Frontal cortex (tissue), 4 donors: ENCODE measurements at places on chromosomes 3 and 15. TPM values are rescaled to one million over a fixed set of nuclear protein-coding genes. Genes with fewer than 3 reads are reported as not detected.

DNA sequence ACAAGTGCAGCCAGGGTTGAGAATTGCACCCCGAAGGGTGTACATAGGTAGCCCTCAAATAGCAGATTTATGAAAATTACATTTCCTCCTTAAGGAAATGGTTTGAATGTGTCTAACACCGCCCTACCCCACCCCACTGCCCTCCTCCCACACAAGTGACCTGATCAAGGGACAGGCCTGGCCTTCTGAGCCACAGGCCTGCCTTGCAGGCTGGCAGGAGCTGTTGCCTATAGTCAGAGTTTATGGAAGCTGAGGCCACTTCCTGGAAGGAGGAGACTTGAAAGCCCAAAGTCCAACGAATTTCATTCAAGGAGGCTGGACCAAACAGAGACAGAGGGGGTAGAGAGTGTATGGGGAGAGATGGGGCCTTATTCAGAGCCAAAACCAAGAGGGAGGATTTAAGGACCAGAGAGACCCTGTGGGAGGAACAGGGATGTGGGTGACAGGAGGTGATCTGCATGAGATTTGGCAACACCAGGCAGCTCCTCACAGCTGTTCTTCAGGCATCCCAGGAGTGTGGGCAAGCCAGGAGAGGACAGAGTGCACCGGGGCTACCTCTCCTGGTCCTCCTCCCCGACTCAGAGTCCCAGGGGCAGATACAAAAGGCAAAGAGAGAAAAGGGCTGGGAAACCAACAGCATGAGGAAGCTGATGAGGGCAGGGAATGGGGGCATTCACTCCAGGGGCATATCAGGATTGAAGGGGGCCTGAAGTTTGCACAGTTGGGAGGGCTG is 100.4 kb upstream of the HES1 start:
- no peak for DNase-seq

DNA sequence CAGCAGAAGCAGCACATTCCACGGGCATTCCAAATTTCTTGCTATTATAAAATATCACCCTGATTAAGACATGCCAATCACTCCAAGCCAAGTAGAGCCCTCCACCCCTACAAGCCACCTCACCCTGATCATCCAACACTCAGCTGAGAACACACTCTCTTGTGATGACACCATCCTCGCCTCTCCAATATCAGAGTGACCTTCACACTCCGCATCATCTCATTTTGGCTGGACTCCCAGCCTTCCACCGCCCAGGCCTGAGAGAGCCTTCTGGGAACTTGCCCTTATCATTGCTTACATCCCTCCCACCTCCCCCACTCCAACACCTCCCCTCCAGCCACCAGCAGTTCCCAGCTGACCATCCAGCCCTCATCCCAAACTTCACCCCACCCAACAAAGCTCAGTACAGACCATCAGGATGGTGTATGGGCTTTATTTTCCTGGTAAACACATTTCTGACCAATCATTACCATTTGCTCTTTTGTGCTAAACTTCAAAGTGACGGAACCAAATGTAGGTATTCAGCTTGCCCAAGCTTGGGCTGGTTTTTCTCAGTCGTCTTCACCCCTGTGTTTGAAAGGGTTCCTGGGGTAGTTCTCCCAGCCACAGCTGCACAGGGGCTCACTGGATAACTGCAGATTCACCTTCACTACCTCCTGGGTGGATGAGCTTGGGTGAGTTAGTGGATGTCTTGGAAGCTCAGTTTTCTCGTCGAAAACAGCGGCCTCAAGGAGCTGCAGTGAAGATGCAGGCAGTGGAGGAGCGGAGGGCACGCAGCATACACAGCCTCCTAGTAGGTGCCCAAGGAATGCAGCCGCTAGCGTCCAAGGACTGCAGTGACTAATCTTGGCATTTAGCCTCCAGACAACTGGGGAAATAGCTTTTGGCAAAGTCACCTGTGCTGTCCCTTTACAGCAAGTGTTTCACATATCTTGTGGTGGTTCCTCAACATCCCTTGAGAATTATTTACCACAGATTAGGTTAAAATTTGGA is 115.1 kb downstream of the LIPC start:
- no peak for DNase-seq

DNA sequence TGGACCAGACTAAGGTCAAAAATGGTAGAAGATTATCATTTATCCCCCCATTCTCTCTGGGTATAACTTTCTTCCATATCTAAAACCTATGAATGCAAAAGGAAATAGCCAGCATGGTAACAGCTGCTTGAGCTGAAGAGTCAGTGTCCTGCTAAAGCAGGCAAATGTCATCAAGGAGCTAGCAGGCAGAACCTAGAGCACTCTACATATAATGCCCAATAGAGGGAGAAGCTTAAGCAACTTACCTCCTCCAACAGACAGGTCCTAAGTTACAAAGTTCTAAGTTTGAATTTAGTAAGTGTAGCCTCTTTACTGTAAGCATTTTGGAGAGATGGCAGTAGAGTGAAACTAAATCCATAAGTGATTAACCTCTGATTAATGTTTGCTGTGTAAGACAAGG is 7.7 kb downstream of the RAF1 start:
- DNase-seq = no peak

- no peak for DNase-seq
These were observed 133.8 kb downstream of the GMNC start for GRCh38 chr3:190728574-190729246.

DNA sequence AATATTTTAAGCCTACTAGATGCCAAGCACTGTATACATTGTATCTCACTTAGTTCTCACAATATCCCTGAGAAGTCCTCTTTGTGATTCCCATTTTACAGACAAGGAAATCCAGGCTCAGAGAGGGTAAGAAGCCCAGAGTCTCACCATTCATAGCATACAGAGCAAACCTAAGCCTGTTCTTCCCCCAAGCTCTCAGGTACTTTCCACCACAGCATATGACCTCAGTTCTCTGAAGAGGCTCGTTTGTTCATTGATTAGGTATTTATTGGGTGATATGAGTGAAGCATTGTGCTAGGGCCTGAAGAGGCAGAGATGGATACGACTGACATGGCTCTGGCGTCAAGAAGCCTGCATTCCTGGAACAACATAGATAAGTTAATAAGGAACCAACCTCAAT is 310.9 kb upstream of the UMPS start:
- DNase-seq = no peak

DNA sequence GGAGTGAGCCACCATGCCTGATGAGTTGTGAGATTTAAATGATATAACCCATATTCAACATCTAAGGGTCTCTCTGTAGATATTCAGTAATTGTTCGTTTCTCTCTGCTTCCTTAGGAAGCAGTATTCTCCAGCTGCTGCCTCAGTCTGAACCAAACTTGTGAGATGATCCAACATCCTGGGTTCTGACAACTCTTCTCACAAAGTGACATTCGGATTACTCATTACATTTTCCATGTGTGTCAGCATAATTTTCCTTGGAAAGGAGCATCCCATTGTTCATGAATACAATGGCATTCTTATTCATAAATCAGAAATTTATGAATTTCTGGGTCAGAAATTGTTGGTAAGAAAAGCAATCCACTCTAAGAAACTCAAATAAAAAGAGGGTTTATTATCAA is 15.0 kb upstream of the SEC22A start:
- DNase-seq = no peak

- no peak for DNase-seq
These were observed 17.4 kb downstream of the ONECUT1 start for GRCh38 chr15:52772766-52773165.

DNA sequence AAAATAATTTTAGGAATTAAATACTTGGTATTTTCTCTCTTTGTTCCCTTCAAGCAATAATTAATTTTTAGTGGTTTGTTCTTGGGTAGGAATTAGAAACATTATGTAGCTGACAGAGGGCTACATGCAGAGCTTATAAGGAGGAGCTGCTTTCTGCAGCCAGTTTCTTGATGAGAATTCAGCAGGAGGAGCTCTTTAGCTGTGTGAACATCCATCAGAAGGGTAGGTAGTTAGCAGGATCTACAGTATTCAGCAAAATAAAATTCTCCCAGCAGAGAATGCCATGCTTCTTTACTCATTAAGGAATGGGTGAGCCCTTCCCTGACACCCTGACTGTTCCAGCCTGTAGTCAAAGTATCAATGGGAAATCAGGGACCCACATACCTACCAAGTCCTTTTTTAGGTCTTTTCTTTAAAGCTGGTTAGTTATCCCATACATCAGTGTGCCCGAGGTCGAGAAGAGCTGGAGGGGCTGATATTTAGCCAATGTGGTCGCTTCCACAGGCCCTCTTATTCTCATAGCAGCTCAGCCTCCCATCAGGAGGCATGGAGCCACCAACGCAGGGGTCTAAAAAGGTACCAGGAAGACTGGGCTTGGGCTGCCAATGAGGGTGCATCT is 54.0 kb downstream of the KCNAB1 start:
- peak; percentile 27 for DNase-seq

GRCh38 chr15:83063551-83063950 is 3.5 kb downstream of the BTBD1 start:
- no peak for DNase-seq

DNA sequence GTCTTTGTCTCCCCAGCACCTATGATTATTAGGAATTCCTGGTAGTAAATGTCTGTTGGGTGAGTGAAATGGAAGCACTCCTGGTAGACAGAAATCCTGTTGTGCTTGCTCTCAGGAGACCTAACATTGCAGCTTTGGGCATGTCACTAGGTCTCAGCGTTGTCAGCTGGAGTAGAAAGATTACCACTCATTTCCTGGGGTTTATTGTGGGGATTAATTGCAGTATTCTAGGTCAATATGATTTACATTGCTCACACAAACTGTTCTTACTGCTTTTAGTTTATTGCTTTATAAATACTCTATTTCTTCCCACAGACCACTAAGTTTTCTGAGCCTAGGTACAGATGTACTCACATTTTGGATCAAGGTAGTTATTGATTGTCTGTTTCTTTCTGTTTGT is 5.1 kb downstream of the TSEN2 start:
- DNase-seq = no peak

DNA sequence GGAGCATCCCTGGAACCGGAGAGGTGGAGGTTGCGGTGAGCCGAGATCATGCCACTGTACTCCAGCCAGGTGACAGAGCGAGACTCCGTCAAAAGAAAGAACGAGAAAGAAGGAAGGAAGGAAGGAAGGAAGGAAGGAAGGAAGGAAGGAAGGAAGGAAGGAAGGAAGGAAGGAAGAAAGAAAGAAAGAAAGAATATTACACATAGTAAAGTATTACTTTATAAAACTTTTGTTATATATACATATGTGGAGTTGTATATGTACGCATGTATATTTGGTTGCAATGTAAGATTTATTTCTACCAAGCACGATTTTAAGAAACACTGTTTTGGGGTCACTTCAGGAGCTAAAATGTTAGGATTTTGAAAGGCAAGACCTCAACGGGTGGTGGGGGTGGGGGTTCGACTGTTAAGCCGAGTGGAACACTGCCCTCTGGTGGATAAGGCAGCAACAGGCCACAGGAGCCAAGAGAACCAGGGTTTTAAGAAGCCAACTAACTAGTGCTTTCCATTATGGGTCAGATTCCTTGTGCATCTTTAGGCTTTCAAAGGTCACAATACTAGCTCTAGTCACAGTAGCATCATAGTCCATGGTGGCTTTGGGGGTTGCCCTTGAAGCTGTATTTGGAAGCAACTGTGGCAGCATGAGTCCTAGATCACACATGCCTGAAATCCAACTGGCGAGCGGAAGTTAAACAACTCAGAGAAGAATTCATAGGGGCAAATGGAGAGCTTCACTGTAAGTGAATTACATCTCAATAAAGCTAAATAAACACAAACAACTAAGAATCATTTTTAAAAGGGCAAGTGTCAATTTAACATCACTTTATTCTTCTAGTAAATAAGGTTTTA is 22.5 kb downstream of the GLB1 start:
- peak; percentile 28 for DNase-seq

GRCh38 chr3:65924762-65925161 is 114.0 kb downstream of the MAGI1 start:
- no peak for DNase-seq

DNA sequence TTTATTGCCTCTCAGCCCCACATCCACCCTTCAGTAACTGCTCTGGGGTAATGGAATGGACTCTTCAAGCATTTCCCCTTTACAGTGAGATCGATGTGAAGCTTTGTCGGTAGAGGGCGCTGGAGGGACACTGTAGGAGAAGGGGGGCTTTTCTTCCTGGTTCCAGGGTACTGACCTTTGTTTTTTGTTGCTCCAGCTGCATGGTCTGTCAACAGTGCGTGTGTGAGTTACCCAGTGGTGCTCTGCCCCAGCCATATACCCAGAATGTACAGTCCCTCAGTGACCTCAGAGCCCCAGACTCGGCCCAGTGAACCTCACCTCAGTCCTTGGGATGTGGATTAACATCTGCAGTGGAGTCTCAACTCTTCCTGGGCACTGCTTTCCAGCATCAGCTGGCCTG is 180.3 kb upstream of the TSC22D2 start:
- DNase-seq = no peak

DNA sequence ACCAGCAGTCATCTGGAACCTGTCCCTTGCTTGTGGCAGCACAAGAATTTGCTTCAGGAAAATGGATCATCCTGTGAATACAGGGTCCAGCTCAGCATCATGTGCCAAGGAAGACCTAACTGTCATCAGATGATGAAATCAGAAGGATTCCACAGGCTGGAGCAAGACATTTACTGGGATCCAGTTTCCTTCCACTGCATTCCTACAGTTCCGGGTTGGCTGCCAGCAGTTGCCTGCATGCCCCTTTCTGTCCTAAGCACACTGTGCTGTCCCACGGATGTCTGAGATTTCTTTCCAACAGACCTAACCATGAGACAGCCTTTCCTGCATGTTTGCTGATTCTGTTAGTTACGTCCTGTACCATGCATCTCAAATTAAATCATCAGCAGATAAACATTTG is 140.7 kb downstream of the IMPG2 start:
- DNase-seq = no peak

- DNase-seq = no peak
These were observed 32.8 kb downstream of the PLSCR1 start for GRCh38 chr3:146511402-146512134.

DNA sequence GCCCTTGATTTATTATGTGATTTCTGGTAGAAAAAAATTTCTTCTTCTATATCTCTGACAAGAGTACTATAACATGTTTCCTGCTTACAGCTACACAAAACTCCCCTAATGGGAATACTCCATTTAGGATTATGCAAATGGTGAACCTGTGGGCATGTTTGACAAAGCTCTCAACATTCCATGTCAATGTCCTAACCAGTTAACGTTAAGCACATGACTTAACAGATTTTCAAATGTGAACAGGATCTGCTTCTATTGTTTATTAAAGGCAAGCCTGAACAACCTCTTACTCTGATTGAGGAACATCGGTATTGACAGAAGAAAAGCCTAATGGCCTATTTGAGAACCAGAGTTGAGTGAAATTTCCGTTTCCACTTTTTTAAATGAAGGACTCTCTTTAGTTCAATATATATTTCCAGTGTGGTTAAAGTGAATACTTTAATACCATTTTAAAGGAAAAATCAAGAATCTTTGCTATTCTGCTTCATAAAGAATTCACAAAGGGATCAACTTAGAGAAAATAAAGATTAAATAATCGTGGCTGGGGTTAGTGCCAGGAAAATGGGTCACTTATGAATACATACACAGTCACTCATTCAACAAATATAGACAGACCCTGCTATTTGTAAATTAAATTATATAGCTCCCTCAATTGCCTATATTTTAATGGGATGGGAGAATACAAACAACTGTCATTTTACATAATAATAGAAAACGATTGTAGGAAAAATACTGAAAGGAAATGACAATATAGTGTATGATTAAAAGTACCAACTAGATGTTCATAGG is 300.3 kb upstream of the CBLB start:
- no peak for DNase-seq

The GALNT15 gene
- total RNA-seq = 2.0 TPM

The RASA2 gene
- 35.9 TPM for total RNA-seq

The C3orf20 gene
- total RNA-seq = not detected

The NISCH gene
- total RNA-seq = 58.7 TPM

The GPD1L gene
- 87.2 TPM for total RNA-seq

The AMOTL2 gene
- total RNA-seq = 62.0 TPM

The KLHL6 gene
- total RNA-seq = 0.41 TPM

The CFAP44 gene
- 3.3 TPM for total RNA-seq

The AMT gene
- total RNA-seq = 1.6 TPM
